ENCODE measurements at places on chromosomes 7 and 10. TPM values are rescaled to one million over a fixed set of nuclear protein-coding genes. Genes with fewer than 3 reads are reported as not detected.

GRCh38 chr10:74766501-74766900, 59.9 kb upstream of the KAT6B start:
- DNase-seq, result no peak

DNA sequence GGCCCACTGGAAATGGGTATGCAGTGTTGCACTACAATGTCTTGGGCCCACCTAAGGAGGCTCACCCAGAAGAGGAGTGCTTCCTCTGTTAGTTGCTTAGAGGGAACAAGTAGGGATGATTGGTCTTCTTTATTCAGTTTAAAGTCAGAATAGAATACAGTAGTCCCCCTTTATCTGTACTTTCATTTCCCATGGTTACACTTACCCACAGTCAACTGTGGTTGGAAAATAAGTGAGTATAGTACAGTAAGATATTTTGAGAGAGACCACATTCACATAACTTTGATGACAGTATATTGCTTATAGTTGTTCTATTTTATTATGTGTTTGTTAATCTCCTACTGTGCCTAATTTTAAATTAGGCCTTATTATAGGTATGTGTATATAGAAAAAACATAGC, 151.4 kb downstream of the COL28A1 start:
- no peak for DNase-seq

Gene ITPRID1
- total RNA-seq, result not detected

GRCh38 chr10:111440501-111440900, 363.7 kb downstream of the ADRA2A start:
- DNase-seq, result no peak

DNA sequence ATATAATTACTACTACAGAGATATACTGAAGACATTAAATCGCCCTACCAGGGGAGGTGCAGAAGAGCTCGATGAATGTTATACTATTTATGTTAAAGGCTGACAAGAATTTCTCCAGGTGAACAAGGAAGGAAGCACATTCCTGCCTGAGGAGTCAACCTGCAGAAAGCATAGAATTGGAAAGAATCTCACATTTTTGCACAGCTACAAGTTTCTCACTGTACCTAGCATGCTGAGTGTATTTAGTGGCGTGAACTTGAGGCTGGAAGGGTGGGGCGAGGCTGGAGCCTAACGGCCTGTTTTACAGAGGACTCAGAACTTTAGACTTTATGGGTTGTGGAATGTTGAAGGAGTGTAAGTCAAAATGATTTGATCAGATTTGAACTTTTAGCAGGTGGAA, 373.6 kb upstream of the LRGUK start:
- DNase-seq, result no peak

DNA sequence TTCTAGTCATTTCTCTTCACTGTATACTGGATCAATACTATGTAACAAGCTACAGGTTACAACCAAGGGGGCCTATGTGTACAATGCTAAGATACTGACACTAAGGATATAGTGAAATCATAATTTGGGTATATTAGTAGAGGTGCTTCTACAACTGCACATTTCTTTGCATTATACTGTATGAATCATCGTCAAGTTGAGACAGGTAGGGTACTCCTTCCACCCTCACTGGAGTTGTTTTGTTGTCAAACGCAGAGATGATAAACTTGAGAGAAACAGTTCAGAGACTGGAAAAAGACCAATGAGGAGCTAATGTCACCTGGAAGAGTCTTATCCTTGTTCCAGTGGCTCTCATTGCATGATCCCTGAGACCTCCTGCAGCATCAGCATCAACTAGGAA, 208.2 kb upstream of the PRPS1L1 start:
- DNase-seq, result no peak

- no peak for DNase-seq
Measured at GRCh38 chr10:42975005-42975493, 101.8 kb upstream of the RET start.

Gene CNPY1
- not detected for total RNA-seq

DNA sequence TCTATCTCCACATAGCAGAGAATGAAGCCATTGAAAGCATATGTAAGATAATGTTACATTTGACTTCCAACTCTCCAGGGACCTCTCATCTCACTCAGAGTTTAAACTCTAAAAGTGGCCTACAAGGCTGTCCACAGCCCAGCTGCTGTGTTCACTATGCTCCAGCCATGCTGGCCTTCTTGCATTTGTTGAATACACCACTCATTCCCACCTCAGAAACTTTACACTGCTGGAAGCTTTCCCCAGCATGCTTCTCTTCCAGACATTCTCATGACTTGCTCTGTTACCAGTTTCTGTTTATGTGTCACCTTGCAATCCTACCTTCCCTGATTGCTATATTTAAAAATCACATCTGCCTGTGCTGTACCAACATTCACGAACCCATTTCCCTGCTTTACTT, 167.2 kb downstream of the WNT2 start:
- no peak for DNase-seq

GRCh38 chr10:114078346-114078745, 34.7 kb downstream of the ADRB1 start:
- DNase-seq, result no peak

Gene PPP1R17
- not detected for total RNA-seq

DNA sequence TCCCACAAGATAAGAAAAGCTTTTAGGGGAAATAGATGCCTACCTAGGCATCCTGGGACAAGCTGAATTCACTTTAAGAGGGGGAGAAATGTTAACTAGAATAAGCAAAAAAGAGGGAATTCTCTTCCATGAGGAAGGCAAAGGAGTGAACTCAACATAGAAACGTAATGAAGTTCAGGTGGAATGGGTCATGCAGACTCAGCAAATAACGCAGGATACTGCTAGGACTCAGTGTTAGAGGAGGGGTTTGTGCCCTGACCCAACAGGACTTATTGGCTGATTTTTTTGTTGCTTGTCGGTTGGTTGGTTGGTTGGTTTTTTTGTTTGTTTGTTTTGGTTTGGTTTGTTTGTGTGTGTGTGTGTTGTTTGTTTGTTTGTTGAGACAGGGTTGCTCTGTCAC, 9.3 kb downstream of the OR2A14 start:
- no peak for DNase-seq

DNA sequence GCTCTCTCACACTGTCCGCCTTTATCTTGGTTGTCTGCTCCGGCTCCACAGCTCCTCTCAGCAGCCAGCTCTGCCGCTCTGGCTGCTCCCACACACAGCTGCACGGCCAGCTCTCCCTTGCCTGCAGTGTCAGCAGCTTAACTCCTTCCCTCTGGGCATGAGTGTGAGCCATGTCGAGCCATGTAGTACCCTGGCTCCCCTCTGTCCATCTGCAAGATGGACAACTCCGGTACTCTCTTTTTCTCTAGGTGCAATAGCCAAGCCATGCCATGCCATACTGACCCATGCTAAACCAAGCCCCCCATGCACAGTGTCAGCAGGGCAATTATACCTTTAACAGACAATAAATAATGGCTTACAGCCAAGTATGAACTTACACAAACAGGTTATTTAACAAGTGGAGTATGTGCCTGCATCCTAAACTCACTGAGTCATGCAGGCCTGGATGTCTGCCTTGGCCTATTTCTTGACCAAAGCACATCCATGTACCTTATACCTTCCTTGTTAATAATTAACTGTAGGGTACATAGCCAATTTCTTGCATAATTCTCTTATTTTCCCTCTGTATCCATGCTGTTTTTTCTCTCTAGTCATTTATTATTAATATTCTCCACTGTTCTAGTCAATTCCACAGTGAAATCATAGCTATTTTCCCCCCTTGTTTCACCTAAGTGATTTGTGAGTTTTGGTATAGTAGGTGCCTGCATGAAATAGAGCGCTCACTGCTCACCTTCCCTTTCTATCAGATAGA, 170.9 kb downstream of the CDK14 start:
- no peak for DNase-seq

- no peak for DNase-seq
Measured at GRCh38 chr10:67609996-67610793, 85.8 kb downstream of the CTNNA3 start.

- DNase-seq, result no peak
Measured at GRCh38 chr7:149477494-149478443, 16.9 kb upstream of the ZNF777 start.

GRCh38 chr7:36784991-36785940, 61.0 kb upstream of the AOAH start:
- peak; percentile 55 for DNase-seq
